Right lobe of liver (tissue), 6 donors: ENCODE measurements at places on chromosomes 4 and X.

- DNase-seq: peak; percentile 65
Measured at GRCh38 chr4:26321373-26322221, 783 bp downstream of the RBPJ start.

DNA sequence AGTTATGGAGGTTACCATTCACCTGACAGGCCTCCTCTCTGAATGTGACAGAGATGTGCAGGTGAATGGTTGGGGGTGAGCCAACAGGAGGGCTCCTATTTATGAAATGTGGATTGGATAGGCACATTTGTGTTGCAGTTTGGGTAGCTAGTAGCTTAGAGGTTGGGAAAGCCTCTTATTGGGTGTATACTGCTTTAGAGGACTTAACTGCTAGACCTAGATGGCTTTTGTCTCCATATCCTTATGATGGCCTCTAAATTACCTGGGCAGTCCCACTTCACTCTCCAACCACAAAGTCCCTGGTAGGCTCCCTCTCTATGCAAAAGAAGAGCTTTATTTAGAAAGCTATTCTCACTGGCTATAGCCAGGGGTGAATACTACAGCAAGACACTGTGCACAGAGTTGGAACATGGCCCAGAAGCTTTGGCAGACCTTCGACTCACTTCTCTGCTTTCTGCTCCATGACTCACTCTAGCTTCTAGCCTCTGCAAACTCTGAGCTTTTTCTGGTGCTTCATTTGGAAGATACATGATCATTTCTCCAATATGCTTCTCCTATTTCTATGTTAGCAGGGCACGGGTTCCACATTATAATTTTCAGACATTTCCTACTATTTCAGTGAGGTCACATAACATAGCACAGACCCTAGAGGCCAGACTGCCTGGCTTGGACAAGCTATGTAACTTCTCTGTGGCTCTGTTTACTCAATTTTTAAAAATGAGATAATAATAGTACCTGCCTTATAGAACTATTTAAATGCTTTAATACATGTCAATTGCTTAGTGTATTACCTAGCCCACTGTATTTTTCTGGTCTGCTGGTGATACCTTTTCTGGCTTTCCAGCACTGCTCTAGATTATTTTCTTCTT is 6.0 kb upstream of the VGLL1 start:
- DNase-seq: peak; percentile 54

DNA sequence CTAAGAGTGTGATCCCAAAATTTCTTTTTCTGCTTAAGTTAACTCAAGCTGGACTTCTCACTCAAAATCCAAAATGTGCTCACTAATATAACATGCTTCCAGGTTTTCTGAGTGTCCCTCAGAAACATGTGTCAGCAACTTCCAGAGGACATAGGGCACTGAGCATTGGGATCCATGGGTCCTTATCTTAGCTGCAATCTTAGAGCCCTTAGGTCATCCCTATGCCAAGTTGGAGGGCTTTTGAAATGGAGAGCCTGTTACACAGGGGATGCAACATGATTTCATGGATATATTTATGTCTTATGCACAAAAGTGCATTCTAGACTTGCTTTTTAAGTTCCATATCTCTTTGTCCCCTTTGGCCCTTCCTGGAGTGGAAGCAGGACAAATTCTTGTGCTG is 11.7 kb upstream of the HCCS start:
- no peak for DNase-seq

DNA sequence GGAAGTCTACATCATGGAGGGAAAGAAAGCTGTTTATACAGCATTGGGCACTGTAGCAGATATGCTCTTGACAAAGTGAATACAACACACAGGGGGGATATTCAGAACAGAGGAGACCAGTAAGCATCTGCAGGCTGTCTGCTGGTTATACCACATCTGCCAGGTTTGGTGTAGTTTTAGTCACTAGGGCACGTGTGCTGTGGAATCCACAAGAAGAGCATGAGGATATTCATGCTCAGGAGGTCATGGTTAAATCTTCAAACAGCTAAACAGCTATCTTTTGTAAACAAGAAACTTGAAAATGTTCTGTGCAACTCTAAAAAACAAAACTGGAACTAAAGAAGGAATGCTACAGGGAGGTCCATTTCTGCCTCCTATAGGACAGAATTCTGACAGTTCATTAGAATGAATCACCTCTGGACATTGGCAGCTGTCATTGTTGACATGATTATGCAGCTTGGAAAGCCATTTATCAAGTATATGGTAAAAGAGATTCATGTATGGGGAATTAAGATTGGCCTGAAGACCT is 175.8 kb downstream of the RCHY1 start:
- no peak for DNase-seq

GRCh38 chr4:26458157-26458561 is 32.1 kb downstream of the CCKAR start:
- no peak for DNase-seq

- DNase-seq: no peak
Measured at GRCh38 chrX:81261576-81261975, 59.7 kb downstream of the SH3BGRL start.

DNA sequence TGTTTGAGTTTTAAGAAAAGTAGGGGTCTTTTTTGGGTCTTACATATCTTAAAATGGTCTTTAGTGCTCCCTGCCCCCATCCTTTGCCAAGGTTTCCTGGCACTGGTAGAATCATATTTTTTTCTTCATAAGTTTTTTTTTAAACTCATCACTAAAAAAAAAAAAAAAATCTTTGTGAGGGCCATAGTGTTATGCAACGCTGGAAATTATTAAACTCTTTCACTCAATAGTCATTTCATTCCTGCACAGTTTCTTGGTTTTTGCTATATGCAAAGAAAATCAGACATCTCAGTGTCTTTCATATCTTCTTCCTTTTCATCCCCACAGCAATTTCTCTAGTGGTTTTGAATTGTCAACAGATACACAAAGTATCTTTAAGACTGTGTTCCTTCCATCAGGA is 95.6 kb downstream of the TMA16 start:
- no peak for DNase-seq

DNA sequence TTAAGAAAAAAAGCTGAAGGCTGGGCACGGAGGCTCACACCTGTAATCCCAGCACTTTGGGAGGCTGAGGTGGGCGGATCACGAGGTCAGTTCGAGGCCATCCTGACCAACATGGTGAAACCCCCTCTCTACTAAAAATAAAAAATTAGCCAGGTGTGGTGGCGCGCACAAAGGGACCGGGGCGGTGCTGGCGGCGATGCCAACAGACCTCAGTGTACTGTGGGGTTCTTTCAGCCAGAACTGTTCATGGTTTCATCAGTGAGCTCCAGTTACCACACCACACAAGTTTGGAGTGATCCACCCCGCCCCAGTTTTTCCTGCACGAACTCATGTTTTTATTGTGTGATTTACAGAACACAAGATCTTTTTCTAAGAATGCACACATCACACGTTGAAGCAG is 21.2 kb upstream of the IRAK1 start:
- no peak for DNase-seq

DNA sequence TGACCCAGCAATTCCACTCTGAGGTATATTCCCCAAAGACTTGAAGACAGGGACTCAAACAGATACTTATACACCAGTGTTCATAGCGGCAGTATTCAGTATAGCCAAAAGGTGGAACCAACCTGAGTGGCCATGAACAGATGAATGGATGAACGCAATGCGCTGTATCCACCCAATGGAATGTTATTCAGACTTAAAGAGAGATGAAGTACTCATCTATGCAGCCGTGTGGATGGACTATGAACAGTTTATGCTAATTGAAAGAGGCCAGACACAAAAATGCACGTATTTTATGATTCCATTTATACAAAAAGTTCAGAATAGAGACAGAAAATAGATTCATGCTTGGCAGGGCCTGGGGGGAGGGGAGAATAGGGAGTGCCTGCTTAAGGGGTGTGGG is 26.3 kb downstream of the PRPS2 start:
- DNase-seq: no peak

GRCh38 chr4:150056569-150056968 is 21.7 kb upstream of the DCLK2 start:
- DNase-seq: no peak

- DNase-seq: no peak
Measured at GRCh38 chr4:79650217-79650616, 242.2 kb upstream of the GK2 start.

- no peak for DNase-seq
Measured at GRCh38 chr4:181645489-181645888, 597.7 kb upstream of the TENM3 start.

DNA sequence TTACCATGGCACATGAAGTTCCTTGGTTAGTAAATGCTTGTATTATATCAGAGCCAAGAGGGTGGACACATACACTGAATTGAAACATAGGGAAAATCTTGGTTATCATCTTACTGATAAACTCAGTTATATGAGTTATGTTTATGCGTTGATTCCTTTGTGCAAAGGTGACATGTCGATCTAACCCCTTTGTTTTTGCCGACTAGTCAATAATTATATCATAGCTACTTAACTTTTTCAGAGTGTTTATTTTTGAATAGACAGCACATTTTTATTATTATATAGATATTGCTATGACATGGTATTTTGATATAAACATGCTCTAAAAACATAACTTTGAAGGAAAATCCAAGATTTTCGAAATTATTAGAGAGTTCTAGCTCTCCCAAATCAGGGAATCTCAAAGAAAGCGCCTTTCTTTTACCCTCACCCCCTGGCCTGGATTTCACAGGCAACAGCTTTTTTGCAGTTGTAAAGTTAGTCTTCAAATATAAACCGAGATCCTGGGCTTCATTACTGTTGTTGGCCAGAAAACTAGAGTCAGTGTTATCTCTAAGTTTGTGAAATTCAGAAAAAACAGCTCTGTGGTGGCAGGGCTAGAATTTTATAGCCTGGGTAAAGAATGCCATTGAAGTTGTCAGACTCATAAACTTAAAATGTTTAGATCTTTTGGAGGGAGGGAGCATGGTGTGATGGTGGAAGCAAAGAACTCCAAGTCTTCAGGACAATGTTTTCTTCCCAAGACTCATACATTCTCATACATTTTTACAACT is 45.8 kb upstream of the PITX2 start:
- DNase-seq: no peak

DNA sequence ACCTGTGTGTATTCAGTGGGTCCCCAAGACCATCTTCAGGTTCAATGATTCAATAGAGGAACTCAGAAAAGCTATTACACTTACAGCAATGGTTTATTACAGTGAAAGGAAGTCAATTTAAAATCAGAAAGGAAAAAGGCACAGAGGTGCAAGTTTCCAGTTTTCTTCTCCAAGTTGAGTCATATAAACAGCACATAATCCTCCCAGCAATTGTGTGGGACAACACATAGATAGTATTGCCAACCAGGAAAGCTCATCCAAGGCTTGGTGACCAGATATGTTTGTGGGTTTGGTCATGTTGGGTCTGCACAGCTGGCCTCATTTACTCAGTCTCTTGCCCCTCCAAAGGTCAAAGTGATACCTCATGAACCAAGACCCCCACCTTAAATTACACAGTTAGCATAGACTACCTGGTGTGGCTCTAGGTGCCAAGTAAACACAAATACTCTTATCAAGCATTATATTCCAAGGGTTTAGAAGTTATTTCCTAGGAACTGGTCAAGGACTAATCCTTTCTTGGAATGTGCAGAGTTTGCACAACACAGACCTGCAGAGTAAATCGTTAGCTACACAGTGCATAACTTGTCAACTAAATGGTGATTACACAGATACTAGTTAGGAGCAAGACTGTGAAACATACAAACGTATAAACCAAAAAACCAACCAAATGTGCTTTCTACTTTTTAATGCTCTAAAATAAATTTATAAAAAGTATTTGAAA is 777.3 kb downstream of the PCDH18 start:
- DNase-seq: no peak

GRCh38 chr4:14743601-14744000 is 258.7 kb upstream of the CPEB2 start:
- DNase-seq: no peak

DNA sequence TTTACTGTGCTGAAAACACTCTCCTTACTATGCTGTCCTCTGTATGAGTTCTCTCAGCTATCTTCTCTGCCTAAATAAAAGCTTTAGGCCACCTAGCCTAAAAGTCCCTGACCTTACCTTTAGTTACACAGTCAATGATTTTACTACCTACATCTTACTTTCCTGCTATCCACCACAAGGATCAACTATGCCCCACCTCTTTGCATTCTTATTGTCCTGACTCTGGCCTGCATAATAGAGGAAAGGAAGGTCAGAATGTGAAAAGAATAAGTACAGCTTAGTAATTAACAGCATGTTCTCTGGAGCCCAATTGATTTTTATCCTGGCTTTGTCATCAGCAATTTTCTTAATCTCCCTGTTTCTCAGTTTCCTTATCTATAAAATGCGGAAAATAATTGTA is 1257.8 kb downstream of the RPA4 start:
- no peak for DNase-seq

DNA sequence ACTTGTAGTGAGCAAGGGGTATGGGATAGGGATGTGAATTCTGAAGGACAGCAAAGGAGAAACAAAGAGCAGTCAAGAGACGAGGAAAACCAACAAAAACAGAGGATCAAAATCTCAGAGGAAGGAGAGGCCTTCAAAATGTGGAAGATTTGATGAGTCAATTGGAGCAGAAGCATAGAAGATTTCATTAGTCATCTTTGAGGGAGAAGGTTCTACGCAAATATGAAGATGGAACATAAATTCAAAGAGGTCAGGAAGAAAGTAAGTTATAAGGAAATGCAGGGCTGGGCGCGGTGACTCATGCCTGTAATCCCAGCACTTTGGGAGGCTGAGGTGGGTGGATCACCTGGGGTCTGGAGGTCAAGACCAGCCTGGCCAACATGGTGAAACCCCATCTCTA is 35.4 kb downstream of the MID2 start:
- DNase-seq: no peak

DNA sequence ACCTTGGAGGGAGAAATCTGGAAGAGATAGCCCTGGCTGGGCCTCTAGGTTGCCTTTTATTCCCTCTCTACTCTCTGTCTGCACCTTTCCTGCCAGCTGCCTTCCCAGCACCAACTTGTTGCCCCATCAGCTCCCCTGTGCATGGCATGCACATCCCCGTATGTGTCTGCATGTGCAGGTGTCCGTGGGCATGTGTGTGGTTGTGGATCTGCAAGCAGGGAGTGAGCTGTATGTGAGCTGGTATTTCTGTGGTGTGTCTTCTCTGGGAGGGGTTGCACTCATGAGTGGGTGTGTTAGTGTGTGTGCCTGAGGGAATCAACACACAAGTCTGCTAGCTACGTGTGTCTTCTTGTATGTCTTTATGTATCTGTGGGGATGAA is 9.9 kb downstream of the L1CAM start:
- DNase-seq: no peak

DNA sequence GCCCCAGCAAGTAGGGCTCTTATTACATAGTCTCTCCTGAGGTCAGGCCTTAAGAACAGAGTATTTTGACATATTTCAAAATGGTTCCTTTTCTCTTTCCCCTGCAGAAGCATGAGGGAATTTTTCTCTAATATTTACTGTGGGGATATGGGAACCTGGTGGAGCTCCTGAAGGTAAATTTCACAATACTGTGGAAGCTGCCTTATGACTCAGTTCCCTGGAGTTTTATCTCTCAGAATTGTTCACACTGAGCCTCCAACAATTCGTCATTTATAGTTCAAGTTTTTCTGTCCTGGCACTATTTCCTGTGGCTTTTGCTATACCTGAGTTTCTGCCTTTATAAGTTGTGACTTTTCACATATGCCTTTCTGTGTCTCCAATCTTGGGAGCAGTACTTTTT is 607.2 kb upstream of the NDST4 start:
- no peak for DNase-seq

- DNase-seq: no peak
Measured at GRCh38 chr4:174207367-174207766, 76.1 kb downstream of the FBXO8 start.

- DNase-seq: no peak
Measured at GRCh38 chr4:17707671-17708070, 73.8 kb downstream of the FAM184B start.

- no peak for DNase-seq
Measured at GRCh38 chrX:132613801-132614200, 125.0 kb upstream of the MBNL3 start.
